ENCODE measurements at places on chromosomes 2 and 18.

DNA sequence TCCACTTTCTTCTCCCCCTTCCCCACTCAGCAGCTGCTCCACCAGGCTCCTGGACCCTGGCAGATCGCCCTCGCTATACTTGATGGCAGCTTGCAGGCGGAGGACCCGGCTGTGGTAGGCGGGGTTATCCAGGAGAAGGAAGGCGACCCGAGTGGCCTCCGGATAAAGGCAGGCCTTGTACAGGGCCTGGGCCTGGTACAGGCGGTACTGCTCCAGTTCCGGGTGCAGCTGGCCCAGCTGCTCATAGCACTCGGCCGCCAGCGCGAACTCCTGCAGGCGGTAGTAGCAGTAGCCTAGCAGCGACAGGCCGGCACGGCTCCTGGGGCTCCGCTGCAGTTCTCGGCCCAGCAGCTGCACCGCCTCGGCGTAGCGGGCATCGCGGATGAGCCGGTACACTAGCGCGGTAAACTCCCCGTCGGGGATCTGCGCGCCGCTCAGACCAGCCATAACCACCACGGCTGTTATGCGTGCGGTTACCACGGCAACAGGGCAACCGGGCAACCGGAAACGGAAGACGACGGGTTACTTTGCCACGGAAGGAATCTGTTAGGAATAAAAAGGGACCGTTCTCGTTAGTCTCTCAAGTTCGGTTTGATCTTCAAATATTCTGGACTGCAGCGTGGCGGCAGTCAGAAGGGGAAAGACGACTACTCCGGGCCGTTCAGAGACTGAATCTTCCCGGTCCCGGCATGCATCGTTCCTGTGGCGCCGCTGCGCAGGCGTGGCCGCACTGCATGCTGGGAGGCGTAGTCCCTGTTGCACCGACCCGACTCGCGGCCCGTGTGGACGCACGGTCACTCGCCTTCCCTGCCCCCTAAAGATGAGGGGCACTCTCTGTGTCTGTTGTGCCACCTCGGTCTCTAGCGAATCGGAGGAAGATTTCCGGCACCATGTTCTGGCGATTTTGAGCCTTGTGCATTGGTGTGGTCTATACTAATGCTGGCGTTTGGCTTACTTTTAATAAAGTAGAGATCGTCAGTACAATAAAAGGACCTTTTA, 226.0 kb downstream of the AGPS start:
- DNase-seq = peak; percentile 92

DNA sequence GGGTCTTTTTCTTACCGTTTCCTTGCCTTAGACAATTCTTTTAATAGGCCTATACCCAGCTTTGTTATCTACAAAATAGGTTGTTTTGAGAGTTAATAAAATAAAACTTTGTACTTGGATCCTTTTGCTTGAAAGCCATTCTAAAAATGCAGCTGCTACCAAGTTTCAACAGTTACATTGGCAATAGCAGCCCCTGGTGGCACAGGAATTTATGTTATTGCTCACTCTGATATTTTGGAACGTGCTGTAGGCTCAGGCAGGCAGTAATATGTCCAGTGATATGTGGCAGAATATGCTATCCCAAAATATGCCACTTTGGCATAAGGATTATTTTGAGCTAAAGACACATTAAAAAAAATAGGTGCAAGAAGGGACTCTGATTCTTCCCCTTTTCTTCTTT, 6.7 kb upstream of the COMMD1 start:
- DNase-seq = no peak

DNA sequence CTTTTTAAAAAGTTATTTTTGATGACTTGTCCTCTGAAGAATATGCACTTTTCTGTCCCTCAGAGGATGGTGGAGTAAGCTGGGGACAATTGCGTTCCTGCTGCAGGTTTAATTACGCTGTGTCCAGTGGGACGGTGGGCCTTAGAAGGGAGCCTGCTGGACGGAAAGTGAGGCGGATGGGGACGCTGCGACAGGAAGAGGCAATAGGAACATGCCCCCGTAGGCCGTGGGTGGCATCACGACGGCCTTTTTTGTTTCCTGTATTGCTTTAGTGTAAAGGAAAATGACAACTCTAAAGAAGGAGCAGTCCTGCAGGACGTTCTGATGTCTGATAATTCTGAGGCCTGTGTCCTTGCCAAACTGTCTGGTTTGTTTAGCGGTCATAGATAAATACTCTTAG, 121.6 kb downstream of the NFATC1 start:
- DNase-seq = peak; percentile 60

- DNase-seq = no peak
These were observed 224.5 kb downstream of the IKZF2 start for GRCh38 chr2:212926940-212927339.

DNA sequence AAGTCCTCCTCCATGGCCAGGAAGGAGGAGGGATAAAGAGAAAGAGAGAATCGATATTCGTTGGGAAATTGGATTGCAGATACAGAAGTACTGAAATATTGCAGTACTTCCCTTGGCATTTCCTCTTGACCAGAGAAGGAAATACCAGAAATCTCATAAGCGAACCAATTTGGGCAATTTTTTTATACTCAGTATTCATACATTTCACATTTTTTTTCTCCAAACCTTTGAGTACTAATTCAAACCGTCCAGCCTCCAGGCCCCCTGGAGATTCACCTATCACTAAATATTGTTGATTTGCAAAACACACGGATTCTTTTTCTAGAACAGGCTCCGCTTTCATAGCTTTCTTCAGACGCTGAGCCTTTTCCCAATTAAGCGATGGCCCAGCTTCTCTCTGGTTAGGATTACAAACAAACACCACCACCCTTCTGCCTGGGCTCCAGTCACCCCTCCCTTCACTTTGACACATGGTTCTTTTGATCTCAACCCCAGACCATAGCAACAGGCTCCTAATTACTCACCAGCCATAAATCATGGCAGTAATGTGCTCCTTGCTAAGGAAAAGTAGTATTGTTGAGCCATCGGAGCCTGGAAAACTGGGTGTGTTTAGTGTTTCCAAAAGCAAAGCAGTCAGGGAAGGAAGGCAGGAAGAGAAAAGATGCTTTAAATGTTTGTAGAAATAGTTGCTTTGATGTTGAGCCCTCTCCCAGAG, 138.4 kb upstream of the CCDC68 start:
- no peak for DNase-seq

DNA sequence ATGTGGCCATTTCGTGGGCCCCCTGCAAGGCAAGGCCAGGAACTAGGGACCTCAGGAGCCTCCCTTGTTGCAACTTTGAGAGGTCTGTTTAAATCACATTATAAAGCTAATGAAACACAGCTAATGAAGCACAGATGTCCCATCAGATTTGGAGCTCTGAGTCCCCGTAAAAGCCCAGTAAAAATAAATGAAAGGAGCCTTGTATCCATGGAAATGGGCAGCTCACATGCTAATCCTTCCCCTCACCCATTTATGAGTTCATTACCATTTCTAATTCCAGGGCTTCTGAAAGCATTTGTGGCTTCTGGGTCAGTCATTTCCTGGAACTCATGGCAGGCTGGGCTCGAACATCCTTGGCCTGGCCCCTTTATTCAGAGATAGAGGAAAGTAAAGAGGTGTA, 274.8 kb downstream of the SS18 start:
- no peak for DNase-seq

DNA sequence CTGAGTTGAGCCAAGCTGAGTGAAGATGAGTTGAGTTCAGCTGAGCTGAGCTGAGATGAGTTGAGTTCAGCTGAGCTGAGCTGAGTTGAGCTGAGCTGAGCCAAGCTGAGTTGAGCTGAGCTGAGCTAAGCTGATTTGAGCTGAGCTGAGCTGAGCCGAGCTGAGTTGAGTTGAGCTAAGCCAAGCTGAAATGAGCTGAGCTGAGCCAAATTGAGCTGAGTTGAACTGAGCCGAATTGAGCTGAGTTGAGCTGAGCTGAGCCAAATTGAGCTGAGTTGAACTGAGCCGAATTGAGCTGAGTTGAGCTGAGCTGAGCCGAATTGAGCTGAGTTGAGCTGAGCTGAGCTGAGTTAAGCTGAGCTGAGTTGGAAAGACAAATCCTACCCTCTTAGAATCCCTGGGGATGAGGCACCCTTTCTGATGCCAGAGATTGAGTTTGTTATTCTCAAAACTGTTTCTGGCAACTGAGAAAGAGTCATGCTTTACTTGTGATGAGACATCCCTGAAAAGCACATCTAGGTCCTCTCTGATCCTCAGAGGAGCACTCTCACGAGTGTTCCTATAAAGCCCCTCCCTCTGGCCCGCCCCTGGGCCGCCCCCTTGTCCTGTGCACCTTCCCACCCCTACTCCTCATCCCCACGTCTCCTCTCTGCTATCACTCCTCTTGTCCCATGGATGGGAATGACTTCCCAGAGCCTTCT, 116.5 kb downstream of the MCFD2 start:
- no peak for DNase-seq

- no peak for DNase-seq
These were observed 947.6 kb downstream of the DPP10 start for GRCh38 chr2:115389898-115390565.

GRCh38 chr2:197198890-197199289, 111.7 kb downstream of the ANKRD44 start:
- peak; percentile 90 for DNase-seq

DNA sequence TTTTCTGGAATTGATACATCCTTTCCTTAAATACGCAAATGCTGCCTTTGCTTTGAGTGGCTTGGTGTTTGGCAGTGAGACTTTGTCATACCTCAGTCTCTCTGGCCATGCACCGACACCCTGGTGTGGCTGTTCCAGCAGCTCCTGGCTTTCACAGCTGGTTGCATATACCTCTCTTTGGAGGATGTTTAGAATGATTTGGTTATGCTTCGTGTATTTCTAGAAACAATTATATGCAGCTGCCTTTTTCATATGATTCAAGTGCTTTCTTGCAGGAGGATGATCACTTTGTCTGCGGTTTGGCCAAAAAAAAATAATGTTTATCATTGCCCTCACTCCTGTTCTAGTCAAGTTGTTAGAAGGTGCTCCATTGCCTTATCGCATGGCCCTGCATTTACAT, 95.0 kb upstream of the EML6 start:
- DNase-seq = no peak

DNA sequence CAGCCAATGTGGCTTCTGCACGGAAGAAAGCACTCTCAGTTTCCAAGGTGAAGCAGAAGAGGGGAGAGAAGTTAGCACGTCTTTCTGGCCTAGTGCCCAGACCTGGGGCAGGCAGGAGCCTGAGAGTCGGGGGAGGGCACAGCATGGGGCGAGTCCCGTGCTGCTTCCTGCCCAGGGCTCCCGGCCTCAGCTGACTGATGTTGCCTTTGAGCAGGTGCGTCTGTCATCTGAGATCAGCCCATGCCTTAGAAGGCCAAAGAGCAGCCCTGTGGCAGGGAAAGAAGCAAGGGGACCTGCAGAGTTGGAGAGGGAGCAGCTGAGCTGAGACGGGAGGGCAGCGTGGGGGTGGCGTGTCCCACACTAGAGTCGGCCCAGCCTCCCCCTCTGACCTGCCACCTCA, 3.3 kb downstream of the KCNIP3 start:
- DNase-seq = no peak

GRCh38 chr2:157898591-157898996, 22.5 kb upstream of the ACVR1 start:
- peak; percentile 85 for DNase-seq

DNA sequence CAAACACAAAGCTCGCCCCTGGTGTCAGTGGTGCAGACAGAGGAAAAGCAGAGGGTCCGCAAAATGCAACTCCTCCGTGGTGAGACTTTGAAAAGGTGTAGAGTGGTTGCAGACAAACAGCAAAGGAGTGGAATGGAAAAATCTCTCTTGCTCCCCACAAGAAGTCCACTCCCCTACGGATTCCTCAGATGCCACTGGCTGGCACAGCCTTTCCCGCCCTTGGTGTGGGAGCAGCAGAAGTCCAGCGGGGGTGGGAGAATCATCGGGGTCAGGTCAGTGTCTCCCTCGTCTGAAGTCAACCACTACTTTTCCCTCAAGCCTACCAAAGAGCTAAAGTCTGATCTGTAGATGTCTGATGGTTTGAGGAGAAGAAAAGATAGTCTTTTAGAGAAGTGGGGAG, 22.3 kb upstream of the B3GNT7 start:
- DNase-seq = no peak

DNA sequence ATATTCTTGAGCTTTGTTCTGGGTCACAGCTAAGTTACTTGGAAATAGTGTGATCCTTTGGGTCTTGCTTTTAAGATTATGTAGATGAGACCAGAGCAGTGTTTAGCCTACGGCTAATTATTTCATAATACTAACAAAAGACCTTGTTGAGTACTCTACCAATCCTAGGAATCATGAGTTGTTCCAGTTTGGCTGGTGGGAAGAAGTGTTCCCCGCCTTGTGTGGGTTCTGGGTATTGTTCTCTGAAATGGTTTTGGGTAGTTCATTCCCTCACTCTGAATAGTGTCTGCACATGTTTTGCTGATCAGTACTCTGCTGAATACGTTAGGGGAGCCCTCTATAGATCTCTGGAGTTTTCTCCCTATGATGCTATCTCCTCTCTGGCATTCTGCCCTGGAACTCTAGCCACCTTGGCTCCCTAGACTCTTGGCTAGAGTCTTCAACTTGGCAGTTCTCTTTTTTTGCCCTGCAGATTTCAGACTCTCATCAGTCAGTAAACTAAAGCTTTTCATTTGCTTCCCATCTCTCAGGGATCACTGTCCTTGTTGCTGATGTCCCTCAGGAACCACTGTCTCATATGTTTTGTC, 48.4 kb downstream of the NEMP2 start:
- no peak for DNase-seq

GRCh38 chr2:217413193-217413592, 553.3 kb upstream of the TNP1 start:
- no peak for DNase-seq
